ENCODE measurements at places on chromosomes 1 and 21.

GRCh38 chr1:185694081-185694480 lies 40.1 kb upstream of the HMCN1 start:
- no peak for DNase-seq

DNA sequence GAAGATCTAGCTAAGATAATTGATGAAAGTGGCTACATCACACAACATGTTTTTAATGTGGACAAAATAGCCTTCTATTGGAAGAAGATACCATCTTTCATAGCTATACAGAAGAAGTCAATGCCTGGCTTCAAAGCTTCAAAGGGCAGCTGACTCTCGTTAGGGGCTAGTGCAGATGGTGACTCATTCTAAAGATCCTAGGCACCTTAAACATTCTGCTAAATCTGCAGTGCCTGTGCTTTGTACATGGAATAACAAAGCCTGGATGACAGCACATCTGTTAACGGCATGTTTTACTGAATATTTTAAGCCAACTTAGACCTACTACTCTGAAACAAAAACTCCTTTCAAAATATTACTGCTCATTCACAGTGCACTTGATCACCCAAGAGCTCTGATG lies 65.6 kb upstream of the USP24 start:
- DNase-seq: no peak

- DNase-seq: no peak
Observed at GRCh38 chr1:188669728-188670382, 1807.8 kb downstream of the BRINP3 start.

DNA sequence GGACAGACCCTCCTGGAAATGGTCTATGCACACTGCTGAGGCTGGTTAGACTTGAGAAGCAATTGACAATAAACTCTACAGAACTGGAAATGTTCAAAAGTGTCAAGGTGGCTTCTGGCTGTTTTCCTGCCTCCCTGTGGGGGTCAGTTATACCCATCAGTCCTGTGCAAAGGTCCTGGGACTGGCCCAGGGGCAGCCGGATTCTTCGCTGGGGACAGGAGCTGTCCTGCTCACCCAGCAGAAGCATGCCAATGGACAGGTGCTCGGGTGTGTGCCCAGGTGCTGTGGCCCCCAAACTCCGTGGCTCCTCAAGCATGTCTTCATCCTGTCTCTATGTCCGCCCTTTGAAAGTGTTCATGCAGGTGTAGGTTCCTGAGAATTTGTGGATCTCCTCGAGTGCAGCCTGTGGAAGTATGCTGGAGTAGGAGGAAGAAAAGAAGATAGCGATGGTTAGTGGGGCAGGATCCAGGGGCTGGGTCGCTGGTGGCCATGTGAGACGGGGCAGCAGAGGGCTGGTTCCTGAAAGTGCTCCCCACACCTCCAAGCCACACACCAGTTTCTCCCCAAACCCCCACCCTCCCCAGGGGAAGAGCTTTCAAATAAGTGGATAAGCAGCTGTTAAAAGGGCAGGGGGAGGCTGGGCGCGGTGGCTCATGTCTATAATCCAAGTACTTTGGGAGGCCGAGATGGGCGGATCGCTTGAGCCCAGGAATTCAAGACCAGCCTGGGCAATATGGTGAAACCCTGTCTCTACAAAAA lies 49.8 kb downstream of the DHRS3 start:
- no peak for DNase-seq

DNA sequence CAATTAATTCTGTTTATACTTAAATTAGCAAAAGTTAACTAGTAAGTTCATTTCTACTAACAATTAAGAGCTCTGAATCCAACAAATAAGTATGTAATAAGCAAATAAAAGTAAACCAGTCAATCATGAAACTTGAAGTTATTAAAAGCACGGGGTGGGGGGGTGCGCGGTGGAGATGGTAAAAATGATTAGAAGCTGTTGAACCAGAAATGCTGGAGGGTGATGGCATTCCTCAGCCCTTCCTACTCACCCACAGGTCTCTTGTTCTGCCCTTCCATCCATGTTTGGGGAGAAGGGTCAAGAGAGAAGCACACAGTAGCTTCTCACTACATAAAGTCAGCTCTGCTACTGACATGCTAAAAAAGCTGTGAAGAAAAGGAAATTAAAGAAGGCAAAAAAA lies 63.5 kb downstream of the AKT3 start:
- DNase-seq: no peak

DNA sequence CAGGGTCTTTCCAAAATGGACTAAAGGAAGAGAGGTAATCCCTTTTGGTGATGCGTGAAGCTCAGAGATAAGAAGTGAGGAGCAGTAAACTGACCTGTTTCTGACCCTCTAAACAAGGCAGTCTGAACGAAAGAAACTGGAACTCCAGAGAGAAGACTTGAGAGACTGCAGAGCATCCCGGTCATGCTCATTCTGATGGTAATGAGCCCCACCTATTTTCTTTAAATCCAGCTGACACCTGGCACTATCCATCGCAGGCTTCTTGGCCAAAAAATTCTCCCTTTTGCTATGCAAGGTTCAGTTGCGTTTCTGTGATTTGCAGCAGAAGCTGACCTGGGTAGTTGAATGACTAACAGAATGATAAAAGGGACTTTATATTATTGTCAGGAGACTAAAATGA lies 105.9 kb upstream of the KCNK2 start:
- DNase-seq: no peak

GRCh38 chr1:205351984-205352713 lies 4.6 kb downstream of the KLHDC8A start:
- DNase-seq: peak; percentile 36

GRCh38 chr1:113542221-113542701 lies 151.9 kb downstream of the MAGI3 start:
- no peak for DNase-seq

DNA sequence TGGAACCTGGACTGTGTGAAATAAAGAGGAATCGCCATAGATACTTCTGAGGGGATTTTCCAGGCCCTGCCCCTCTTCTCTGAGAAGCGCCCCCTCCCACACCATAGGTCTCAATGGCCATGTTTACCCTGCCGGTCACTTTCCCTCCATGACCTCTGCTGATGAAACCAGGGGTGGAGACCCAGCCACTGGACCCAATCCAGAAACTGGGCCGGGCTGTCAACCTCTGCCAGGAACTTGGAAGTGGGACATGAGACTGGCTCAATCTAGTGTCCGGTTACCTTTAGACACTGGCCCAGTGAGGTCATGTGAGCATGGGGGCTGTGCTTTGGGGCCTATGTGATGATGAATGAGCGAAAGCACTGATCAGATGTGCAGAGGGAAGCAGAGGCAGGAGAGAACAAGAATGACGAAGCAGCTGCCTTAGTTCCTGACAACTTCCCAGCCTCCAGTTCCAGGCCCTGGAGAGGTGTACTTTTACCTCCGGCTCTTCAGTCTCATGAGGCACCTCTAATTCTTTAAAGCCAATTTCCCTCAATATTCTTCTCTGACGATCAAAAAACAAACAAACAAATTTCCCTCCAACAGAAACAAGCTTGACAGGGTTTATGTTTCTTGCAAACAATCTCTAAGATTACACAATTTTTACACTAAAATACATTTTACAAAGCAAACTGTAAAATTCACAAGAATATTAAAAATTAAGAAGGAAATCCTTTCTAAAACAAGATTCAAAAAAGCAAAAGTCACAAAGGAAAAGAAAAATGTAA lies 4.9 kb downstream of the ASAP3 start:
- DNase-seq: no peak

GRCh38 chr1:151197863-151198253 lies 494 bp upstream of the PIP5K1A start:
- DNase-seq: no peak

- DNase-seq: no peak
Observed at GRCh38 chr1:203140743-203141520, 13.4 kb downstream of the ADORA1 start.

DNA sequence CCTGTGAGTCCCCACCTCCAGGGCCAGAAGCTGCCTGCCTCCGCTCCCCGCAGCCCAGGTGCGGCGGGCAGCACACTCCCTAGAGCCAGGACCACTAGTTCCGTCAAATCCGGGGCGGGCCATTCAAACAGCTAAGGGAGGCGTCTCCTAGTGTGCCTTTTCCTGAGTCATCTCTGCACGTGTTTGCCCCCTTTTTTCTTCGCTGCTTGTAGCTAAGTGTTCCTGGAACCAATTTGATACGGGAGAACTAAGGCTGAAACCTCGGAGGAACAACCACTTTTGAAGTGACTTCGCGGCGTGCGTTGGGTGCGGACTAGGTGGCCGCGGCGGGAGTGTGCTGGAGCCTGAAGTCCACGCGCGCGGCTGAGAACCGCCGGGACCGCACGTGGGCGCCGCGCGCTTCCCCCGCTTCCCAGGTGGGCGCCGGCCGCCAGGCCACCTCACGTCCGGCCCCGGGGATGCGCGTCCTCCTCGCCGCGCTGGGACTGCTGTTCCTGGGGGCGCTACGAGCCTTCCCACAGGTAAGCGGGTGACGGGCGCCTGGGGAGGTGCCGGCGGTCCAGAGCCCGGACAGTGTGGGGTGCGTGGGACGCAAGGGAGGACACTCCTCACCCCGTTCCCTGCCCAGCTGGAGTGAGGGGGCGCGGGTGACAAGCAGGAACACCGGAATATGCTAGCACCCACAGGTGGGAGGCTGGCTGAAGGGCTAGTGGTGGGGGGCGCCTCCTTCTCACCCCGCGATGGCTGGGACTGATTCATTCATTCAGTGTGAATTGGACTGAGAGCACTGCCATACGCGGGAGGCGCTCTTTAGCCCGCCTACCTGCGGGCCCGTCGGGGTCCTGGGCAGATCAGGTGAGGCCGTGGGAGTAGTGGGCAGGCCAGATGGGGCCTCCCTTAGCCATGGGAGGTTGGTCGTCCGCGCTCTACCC lies at the start of gene TNFRSF8:
TSS of gene TNFRSF8 (plus strand) at position 163 of the 932 bp plus-strand sequence. CDS start at position 459, 296 bp downstream.
- DNase-seq: peak; percentile 44

- DNase-seq: no peak
Observed at GRCh38 chr1:20726118-20726911, 6.2 kb downstream of the SH2D5 start.

- DNase-seq: no peak
Observed at GRCh38 chr21:33839167-33839716, 76.4 kb downstream of the ATP5PO start.

DNA sequence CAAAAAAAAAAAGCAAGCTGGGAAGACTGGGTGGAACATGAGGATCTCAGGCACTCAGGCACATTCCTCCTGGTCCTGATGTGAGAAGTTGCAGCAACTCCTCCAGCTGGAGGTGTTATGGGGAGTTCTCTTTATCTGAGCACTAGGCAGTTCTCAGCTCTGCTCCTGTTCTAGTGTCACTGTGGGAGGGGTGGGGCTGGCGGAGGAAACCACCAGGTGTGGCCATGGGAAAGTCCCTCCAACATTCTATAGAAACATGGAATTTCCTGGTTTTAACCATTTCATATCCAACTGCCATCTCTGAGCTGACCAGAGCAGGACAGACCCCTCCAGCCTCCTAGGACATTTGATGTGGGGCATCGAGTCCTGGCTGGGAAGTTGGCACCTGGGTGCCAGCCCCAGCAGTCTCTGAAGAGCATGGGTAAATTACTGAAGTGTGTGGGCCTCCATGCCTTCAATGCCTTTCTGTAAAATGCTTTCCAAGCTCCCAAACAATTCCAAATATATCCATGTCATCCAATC lies 804 bp upstream of the IKBKE start:
- DNase-seq: no peak

DNA sequence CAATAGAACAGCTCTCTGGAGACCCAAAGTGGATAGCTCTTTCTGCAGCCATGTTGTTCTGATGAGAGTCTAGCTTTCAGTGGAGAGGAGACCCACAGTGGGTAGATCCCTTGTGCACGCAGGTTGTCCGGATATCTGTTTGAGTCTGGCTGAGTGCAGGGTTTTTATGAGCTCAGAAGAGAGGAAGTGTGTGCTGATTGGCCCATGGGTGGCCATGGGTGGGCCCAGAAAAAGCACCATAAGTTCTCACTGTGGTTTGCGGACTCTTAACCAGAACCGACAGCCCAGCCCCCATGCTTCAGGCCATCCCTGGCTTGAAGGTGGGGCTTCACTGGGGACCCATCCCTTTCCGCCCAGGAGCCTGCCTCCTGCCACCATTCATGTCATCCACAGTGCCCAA lies 17.0 kb downstream of the FAM20B start:
- DNase-seq: no peak
